ENCODE measurements at places on chromosomes 7 and 10. TPM values are rescaled to one million over a fixed set of nuclear protein-coding genes. Genes with fewer than 3 reads are reported as not detected.

DNA sequence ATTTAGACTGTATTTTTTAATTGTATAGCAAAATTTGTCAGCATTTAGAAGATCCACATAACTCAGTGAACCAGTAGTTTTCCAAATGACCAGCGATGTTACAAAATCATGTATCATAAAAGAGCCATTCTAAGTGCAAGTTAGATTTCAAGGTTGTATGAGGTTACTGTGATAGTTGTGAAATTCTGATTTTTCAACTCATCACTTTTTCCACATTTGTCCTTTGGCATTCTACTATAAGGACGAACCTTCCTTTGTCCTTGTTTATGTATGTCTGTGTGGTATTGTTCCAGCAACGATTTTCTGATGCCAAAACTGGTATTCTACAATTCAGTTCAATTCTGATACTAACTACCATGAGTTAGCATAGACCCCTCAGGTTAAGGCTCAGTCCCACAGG, 64.2 kb downstream of the TAX1BP1 start:
- DNase-seq, result no peak

DNA sequence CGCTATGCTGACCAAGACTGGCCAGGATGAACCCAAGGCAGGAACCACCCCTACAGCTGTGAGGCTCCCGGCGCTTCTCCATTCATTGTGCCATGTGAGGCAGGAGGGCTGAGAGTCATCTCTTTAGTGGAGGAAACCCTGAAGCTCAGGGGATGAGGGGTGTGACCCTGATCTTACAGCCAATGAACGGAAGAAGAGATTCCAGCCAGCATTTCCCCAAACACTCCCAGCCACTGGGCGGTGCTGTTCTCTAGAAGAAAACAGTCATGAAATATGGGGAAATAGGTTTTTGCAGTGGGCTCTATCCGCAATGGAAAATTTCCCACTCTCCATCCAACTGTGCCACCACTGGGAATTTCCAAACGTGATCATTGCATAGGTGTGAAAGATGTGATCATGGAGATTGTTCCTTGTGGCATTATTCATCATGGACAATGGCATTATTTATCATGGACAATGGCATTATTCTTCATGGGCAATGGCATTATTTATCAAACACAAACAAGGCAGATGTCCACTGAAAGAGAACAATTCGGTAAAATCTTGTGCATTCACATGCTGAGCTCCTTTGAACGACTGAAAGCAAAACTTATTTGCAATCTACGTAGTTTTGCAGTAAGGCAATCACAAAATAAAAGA, 14.0 kb upstream of the SLC18A2 start:
- DNase-seq, result no peak

GRCh38 chr10:3333426-3333825, 160.8 kb upstream of the PITRM1 start:
- DNase-seq, result no peak

GRCh38 chr10:99660662-99661376, 1.5 kb downstream of the ENTPD7 start:
- DNase-seq, result no peak

DNA sequence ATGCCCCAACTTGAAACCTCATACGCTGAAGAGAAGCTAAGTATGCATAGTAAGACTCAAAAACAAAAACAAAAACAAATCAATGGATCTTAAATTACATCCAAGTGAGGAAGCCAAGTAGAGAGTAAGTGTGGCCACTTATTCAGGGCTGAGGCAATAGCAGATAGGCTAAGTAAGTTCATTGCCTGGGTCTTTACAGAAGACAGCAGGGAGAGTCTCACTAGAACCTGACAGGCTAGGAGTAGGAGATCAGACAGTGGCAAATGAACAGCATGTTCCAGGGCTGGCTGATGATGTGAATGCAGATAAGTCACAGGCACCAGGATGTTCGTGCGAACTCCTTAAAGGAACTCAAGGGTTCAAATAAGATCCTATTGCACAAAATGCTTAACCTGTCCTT, 568.6 kb downstream of the KCNMA1 start:
- no peak for DNase-seq

Gene CDHR3
- total RNA-seq, result 10.8 TPM

All from urinary bladder (tissue), 4 donors.